ENCODE measurements at places on chromosomes 1 and 21. TPM values are rescaled to one million over a fixed set of nuclear protein-coding genes. Genes with fewer than 3 reads are reported as not detected.

DNA sequence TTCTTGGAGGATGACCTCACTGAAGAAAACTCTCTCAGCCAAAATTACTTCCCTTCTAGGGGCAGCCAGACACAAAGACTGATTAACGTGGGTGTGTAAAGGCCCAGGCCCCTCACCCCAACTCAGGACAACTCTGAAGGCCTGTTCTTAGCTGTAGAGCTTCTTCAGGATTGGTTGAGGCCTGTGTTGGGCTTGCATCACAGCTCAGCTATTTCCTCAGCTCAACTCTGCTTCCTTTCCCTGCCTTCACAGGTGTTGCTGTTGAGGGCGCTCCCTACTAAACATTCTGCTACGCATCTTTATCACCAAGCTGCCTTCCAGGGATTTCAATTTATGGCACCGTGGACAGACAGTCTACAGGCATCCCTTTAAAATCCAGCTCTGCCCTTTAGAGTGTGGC is 36.8 kb downstream of the MAB21L3 start:
- DNase-seq = no peak

GRCh38 chr1:115046751-115047150 is 17.1 kb downstream of the TSHB start:
- DNase-seq = no peak

- no peak for DNase-seq
Observed at GRCh38 chr1:201656311-201657032, 117.5 kb downstream of the NAV1 start.

DNA sequence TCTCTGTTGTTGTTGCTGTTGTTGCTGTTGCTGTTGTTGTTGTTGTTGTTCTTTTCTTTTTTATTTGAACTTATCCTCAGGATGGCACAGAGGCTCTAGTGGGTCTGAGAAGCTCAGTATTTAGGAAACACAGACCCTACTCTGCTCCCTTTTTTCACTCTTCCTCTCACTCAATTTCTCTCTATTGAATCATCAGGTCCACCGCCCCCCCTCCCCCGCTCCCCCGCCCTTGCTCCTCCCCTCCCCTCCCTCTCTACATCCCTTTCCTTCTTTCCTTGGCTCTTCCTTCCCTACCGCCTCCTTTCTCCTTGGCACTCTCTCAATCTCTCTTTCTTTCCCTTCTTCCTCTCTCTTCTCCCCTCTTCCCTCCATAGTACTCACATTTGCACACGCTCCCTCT is 218.5 kb upstream of the ZC3H12A start:
- DNase-seq = no peak

DNA sequence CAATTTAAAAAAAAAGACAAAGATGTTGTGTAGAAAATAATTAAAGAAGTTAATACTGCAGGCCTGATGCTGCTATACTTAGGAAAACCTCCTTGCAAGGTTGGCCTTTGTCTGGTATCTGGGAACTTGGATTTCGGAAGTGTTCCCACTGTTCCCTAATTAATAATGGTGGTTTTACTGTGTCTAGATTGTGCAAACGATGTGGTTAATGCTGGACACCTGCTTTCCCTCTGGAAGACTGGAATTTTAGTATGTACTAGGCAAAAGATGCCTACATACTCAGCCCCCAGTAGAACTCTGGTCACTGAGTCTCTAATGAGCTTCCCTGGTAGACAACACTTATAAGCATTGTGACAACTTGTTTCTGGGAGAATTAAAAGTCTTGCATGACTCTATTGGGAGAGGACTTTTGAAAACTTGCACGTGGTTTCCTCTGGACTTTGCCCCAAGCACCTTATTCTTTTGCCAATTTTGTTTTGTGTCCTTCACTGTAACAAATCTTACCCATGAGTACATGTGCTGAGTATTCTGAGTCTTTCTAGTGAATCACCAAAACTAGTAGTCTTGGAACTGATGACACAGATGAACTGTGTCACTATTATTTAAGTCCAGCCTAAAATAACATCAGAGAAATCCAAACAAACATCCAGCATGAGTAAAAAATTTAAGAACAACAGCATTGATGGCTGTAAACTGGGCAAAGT is 40.4 kb downstream of the LIN9 start:
- no peak for DNase-seq

- peak; percentile 66 for DNase-seq
Observed at GRCh38 chr1:23619299-23620188, 60.2 kb upstream of the ID3 start.

- no peak for DNase-seq
Observed at GRCh38 chr21:45256021-45256911, 31.4 kb downstream of the POFUT2 start.

GRCh38 chr1:202343652-202344349 is 2.1 kb upstream of the UBE2T start:
- DNase-seq = peak; percentile 74

DNA sequence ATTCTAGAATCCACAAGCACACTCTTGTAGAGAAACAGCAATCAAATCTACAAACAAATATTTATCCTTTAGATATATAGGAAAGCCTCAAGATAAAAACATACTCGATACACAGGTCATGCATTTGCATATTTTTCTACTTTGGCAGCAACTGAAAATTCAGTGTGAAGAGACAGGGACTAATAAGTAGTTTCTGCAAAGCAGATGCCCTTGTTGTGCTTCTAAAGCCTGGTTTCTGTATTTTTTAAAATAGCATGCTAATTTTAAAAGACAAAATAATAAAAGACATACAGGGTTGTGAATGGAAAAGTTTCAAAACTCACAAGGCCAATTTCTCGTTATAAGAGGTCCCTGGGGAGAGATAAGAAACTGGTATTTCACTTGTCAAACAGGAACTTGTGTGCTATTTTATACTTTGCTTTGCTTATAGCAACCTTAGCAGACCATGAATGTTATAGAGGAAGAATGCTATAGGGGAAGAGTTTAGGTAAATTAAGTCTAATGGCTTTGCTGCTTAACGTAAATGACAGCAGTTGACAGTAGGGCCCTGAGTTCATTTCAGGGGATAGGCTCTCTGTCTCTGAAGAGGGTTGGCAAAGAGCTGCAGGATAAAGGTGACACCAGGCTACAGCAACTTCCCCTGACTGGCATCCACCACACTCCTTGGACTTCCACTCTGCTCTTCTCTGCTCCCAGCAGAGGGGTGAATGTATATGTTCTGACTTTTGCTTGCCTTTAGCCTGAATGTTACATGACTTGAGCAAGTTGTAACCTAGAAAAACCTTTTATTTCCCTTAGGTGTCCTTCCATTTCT is 9.4 kb upstream of the RGS13 start:
- DNase-seq = no peak

- no peak for DNase-seq
Observed at GRCh38 chr21:40151611-40152010, 284.4 kb downstream of the PCP4 start.

GRCh38 chr1:219553934-219554502 is 58.9 kb downstream of the ZC3H11B start:
- no peak for DNase-seq

DNA sequence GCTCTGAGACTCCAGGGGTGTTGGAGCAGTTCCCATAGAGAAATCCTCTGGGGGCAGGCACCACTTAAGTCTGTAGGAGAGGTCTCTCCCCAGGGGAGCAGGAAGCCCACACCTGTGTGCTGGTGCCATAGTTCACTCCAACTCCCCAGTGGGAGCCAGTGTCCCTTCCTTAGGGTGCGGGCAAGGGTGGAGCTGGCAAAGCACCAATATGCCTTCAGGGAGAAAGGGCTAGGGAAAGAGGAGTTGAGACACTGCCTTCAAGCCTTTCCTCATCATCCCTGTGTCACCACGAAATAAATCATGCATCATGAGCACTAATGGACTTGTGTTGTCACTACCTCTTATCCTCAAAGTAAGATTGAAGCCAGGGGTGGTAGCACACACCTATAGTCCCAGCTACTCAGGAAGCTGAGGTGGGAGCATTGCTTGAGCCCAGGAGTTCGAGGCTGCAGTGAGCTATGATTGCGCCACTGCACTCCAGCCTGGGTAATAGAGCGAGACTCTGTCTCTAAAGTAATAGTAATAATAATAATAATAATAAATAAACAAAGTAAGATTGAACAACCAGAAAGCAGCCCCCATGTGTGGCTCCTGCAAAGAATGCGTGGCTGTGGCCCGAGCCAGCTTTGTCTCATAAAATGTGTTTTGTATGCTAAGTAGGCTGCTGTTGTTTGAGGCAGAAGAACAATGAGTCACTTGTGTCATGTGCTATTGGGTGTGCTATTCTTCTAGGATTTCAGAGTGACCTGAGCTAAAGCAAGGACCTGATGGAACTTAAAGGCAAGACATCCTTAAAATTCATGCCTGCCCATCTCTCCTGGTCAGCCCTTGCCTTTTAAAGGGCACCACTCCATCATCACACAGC is 6.7 kb upstream of the TIE1 start:
- DNase-seq = no peak

DNA sequence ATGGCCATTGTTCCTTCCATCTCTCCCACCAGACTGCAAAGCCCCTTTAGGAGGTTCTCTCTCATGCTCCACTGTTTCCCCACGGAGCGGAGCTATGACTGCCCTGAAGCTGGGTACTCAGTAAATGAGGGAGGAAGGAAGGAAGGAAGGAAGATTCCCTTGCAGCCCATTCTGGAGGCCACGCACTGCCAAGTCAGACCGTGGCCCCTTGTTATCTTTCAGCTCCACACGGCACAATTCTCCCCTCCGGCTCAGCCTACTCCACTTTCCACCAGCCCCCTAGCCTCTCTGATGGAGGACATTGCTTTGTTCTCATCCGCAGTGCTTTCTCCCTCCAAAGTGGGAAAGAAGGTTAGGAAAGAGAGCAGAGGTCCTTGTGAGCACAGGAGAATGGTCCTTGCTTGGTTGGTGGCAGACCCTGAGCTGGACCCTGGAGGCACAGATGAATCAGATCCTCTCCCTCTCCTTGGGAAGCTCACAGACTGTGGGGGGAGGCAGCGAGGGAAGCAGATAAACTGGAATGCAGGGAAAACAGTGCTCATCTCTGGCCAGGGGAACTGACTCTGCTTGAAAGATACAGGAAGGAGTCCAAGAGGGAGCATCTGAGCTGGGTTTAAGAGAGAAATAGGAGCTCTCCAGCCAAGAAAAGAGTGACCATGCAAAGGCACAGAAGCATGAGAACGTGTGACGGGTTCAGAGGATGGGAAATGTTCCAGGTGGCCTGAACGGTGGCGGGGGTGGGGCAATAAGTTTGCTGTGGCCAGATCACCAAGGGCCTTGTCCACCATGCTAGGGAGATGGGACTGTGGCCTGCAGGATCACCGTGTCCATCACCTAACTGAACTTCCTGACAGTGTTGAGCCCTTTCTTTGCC is 52.6 kb downstream of the GLIS1 start:
- DNase-seq = no peak

GRCh38 chr21:42513151-42513984 is at the start of gene SLC37A1:
TSS of gene SLC37A1 (plus strand) at chr21:42513852. CDS start at chr21:42518455, 4,603 bp downstream.
- peak; percentile 64 for DNase-seq

GRCh38 chr1:94679332-94680038 is 137.9 kb upstream of the F3 start:
- DNase-seq = no peak

- no peak for DNase-seq
Observed at GRCh38 chr1:116763116-116763786, 9.0 kb downstream of the CD2 start.

DNA sequence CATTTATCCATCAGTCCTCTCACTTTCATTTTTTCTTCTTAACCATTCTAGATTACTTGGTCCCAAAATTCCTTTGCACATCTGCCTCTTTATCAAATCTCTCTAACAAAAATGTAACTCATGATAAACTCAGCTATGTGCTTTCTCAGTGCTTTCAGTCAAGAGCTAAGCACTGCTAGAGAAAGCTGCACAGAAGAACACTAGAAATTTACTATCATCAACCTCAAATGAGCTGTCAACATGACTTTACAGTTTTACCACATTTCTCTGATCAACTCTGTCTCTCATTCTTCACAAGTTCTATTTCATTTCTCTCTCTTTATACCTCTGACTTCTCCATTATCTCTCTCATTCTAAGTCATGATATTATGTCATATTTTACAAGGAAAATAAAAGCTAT is 54.2 kb upstream of the PRKACB start:
- DNase-seq = no peak

DNA sequence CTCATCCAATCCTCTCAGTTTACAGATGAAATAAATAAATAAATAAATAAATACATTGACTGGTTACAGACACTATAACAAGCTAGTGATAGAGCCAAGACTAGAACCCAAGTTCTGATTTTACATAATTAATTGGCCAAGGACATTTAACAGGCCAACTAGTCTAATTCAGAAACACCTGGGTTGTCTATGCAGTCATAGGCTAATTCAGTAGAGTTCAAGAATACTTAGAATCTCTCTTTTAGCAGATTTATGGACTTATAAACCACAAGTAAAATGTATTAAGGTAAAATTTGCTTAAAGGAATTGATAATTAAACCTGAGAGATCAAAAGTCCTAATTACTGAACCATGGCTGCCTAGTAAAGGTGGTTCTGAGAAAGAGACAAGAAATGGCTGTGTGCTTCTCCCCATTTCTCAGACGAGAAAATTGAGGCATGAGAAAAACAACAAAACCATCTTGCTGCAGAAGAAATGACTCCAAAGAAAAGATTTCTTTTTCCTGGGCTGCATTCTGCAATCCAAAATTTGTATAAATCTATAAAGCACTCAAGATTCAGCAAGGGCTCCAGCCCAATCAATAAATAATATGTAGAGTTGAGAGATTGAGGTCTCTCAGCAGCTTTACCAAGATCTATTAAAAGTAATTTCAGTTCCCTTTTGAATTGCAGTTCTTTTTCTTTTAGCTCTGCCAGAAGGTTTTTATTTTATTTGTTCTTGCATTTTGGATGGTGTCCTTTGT is 98.3 kb downstream of the DUSP10 start:
- DNase-seq = no peak

DNA sequence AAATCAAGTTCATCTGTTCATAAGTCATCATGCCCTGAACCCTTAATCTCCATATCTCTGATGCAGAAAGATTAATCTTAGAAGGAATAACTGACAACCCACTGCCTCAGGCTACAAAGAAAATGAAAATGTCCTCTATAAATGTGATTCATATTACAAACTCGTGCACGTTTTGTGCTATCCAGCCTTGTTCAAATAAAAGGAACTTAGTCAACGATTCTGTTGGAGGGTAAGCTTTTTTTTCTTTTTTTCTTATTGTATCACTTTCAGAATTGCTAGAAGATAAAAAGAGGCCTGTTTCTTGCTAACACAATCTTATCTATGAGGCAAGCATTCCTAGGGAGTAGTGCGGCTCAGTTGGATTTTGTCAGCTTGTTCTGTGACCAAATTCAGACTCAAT is 228.4 kb downstream of the TM2D1 start:
- no peak for DNase-seq

- peak; percentile 71 for DNase-seq
Observed at GRCh38 chr1:181189691-181190363, 101.3 kb downstream of the IER5 start.

DNA sequence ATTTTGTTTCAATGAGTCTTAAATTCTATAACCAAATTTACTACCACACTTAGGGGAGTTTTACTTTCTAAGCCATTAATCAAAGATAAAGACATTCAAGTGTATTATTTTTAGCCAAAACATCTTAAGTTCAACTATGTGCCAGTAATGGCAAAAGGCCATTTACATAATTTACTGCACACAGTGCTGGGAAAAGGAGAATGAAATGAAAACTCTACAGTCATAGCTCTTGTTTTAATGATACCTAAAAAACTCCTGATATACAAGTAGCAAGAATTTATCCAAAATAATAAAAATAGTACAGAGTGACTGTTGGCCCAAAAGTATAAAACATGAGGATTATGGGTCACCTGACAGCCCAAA is 42.4 kb upstream of the C1orf198 start:
- no peak for DNase-seq

The NLRP3 gene
- 3.7 TPM for total RNA-seq

The CD52 gene
- total RNA-seq = 285 TPM

The TEDDM1 gene
- not detected for total RNA-seq

The CTSS gene
- total RNA-seq = 63.0 TPM

The LCE1F gene
- not detected for total RNA-seq
